KG1 (cell line): ENCODE measurements at places on chromosomes 11 and 22.
A peak's percentile ranks its signal among the peaks of the same experiment; 100 is the strongest.

DNA sequence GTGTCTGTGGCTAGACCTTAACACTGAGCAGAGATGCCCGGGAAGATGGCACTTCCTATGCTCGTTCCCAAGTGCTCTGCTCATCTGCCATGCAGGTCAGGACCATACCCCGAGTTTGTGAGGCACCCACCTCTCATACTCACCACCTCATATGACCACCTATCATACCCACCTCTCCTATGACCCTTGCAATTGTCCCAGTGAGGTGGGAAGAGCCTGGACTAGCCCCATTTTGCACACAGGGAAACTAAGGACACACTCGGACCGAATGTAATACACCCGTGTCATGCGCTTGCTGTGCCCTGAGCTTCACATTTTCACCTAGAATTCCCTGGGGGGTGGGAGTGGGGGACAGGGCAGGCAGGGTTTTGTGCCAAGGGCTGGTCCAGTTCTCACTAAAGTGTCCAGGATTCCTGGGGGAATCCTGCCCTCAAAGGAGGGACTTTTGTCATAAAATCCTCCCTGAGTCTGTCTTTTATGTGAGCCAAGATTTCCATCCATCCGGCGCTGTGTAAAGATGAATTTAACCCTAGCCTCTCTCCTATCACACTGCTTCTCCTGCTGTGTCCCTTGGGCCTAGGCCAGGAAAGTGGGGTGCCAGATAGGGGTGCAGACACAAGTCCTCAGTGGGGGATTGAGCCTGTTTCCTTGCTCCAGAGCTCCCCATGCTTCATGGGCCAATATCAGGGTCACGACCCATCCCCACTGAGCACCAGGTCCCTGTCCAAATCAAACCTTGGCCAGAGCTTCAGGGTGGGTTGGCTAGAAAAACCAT is 20.0 kb downstream of the TPBGL start:
- DNase-seq = no peak

DNA sequence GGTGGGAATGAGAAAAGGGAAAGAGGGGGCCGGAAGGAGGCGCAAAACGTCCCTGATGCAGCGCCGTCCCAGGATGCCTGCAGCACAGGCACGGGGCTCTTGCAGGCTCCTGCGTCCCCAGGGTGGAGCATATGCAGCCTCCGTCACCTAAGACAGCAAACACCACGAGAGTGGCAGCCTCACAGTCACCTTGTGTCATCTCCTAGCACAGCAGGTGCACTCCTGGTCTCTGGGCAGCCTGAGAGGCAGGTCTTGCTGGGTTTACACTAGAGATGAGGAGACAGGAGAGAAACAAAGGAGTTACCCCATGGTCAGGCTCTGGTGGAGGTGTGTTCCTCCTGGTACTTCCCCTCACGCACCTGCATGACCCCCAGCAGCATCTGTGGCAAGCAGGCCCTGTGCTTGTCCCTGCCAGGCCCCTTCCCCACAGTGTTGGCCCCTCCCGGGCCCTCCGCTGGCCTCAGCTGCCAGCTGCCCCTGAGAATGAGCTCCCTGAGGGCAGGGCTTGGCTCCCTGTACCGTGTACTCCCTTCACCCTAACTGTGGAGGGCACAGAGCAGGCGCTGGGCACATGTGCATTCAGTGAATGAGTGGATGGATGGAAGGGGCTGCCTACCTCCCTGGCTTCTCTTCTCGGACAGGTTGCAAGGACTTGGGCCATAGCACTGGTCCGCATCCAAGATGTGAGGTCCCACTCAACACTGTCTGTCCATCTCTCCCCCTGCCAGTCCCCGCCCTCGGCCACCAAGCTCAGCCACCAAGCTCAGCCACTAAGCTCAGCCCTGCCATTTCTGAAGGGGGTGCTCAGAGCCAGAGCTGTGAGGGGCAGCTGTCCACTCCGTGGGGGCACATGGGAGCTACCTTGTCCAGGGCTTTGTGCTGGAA is 988.6 kb downstream of the BRD1 start:
- no peak for DNase-seq

DNA sequence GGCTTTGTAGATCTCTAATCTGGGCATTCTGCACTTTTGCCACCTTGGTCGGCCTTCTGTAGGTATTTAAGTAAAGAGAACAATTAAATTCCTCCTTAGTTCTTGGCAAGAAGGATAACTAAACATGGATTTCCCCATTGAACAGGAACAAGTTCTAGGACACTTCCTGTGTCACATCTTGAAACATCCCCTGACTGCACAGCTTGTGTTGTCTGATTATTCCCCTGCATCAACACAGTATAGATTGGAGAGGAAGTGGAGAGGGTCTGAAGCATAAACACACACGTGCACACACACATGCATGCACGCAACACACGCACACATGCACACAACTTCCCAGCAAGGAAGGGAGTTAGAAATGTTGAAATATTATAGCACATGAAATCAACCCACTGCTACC is 8.6 kb downstream of the ISX start:
- DNase-seq = no peak

- DNase-seq = no peak
Observed at GRCh38 chr11:123073343-123074057, 11.6 kb upstream of the HSPA8 start.

DNA sequence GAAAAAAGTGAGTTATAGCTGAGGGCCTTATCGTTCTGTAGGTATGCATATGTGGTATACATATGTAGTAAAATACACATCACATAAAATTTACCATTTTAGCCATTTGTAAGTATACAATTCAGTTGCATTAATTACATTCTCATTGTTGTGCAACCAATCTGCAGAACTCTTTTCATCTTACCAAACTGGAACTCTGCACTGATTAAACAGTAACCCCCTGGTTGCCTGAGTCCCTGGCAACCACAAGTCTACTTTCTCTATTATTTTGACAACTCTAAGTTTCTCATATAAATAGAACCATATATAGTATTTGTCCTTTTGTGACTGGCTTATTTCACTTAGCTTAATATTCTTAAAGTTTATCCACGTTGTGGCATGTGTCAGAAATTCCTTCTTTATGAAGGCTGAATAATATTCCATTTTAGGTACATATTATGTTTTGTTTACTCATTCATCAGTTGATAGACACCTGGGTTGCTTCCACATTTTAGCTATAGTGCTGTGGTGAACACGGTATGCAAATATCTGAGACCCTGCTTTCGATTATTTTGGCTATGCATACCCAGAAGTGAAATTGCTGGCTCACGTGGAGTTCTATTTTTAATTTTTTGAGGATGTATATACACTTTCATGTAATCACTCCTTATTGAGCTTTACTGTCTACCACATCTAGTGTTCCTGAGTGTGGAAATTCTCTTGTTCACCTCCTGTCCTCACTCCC is 1.6 kb upstream of the DDX10 start:
- DNase-seq = no peak

DNA sequence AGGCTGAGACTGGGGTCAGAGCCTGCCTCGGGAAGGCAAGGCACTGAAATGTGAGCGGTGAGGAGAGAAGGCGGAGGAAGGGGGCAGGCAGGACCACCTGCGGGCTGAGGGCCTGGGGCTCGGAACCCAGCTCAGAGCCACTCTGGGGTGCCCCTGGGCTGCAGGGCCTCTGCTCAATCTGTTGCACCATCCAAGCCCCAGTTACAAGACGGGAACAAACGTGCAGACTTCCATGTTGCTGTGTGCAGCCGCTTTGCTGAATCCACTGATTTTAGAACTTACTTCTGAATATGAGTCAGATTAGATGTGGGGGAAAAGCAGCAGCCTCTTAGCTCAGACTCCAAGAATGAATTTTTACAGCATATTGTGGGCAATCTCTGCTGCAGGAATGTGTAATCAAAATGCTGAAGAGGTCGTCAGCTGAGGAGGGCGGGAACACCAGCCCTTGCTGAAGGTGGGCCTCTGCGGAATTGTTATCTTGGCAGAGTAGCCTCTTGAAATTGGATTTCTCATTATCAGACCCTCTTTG is 21.6 kb downstream of the PARVG start:
- no peak for DNase-seq

DNA sequence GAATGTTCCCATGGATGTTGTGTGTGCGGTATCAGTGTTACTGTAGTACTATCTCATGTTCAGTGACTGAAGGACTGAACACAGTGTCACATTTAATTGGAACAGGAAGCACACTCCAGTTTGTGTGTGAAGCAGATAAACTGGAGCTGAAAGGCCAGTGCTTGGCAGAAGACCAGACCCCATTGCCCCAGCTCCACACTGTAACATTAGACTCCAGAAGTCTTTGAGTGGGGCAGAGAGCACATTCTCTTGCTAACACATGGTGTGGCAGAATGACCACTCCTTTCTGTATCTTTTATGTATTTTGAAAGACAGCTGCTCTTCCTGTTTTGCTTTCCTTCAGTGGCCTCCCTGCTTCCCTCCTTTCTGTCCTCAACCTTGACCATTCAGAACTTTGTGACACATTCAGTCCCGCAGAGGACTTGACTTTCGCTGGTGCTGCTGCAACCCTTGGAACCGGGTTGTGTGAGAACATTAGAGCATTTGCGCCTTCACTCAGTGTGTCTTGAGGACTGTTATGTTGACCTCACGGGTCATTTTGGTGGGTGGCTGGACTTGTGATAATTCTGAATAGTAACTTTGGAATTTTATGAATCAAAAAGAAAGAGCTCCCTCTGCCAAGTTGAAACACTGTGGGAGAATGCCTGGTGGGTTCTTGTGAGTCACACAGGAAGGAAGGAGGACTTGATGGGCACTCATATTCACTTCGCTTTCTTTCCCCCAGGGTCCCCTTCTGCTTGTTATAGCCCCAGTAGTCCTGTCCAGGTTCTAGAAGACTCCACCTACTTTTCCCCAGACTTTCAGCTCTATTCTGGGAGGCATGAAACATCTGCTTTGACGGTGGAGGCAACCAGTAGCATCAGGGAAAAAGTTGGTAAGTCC is 26.4 kb downstream of the AMOTL1 start:
- DNase-seq = no peak

- DNase-seq = no peak
Observed at GRCh38 chr11:85965202-85965601, 103.7 kb downstream of the PICALM start.

GRCh38 chr11:20363149-20363499 is 390 bp upstream of the HTATIP2 start:
- no peak for DNase-seq

- DNase-seq = no peak
Observed at GRCh38 chr11:680970-681369, 14.1 kb downstream of the DEAF1 start.

DNA sequence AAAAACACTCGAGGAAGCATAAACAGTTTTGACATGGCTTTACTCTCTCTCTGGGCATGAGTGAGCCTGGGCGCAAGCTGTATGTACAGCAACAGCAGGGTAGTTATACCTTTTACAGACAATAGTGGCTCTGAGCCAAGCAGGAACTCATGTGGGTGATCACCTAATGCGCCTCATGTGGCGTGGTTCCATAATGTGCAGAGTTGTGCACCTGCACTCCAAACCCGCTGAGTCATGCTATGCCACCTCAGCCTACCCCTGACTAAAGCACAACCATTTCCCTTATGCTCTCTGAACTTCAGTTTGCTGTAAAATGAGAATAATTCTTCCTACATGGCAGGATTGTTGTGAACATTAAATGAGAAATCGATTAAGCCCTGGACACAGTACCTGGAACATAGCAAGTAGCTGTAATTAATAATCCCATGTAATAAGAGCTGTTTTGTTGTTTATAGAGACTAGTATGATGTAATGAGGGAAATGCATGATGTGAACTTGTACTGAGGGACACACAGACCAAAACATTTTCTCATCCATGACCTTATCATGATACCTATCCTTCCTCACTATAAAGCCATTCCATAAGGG is 71.6 kb downstream of the CCDC34 start:
- DNase-seq = no peak

GRCh38 chr22:31250740-31251600 is 38.9 kb downstream of the LIMK2 start:
- no peak for DNase-seq

GRCh38 chr11:27858866-27859265 is 158.6 kb upstream of the BDNF start:
- DNase-seq = no peak

DNA sequence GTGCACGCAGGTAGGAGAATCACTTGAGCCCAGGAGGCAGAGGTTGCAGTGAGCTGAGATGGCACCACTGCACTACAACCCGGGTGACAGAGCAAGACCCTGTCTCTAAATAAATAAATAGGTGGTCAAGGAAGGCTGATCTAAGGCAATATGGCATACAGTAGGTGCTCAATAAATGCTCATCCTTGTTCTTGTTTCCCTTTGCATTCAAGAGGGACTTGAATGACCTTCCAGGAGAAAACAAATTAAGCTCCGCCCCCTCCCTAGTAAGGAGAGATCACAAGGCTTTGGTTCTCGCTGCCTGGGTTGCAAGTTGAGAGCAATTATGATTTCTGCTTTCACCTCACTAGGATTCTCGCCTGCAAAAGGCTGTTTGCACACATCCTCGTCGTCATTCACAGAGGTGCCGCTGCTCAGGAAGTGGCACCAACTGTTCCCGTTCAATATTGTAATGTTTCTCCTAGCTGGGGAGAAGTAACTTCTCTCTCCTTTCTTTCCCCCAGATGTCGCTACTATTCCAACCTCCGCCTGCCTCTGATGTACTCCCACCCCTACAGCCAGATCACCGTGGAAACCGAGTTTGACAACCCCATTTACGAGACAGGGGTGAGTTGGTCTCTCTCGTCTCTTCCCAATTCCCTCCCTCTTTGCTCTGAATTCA is 51.8 kb upstream of the ASPHD2 start:
- DNase-seq = no peak

GRCh38 chr11:96338910-96339705 is 3.9 kb downstream of the MAML2 start:
- peak; percentile 70 for DNase-seq

- no peak for DNase-seq
Observed at GRCh38 chr11:60390419-60390818, 5.8 kb upstream of the MS4A14 start.

- peak; percentile 52 for DNase-seq
Observed at GRCh38 chr22:45863981-45864751, 112.8 kb downstream of the WNT7B start.

DNA sequence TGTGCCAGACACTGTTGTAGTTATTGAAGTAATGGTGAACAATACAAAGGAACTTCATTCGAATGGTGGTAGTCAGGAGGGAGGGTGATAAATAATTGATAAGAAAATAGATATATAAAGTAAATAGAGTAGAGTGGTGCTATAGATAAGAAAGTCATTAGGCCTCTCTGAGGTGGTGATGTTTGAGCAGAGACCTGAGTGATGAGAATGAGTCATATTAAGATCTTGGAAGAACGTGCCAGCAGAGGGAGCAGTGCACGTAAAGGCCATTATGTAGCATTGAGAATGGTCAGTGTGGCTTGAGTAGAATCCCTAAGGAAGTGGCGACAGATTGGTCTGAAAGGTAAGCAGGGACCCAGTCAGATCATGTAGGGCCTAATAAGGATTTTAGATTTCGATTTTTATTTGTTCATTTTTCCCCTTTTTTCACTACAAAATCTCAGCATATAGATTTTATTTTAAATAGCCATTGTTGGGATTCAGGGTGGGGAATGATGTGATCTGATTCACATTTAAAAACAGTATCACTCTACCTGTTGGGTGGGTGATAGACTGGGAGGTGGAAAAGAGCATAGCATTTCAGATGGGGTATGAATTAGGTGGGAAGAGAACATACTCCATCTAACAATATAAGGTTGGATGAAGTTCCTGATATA is 44.7 kb downstream of the CCDC90B start:
- DNase-seq = peak; percentile 25
